Melanocyte of skin (primary cell): ENCODE measurements at places on chromosomes 6 and 20. TPM values are rescaled to one million over a fixed set of nuclear protein-coding genes. Genes with fewer than 3 reads are reported as not detected.

SASH1 gene
- 44.0 and 48.2 TPM in 2 replicates for total RNA-seq

LHFPL5 gene
- total RNA-seq = not detected in 2 replicates

HLA-F gene
- 104 and 226 TPM in 2 replicates for total RNA-seq

ACTL10 gene
- 2.3 and 2.9 TPM in 2 replicates for total RNA-seq

PNLDC1 gene
- not detected in 2 replicates for total RNA-seq

TRAPPC3L gene
- under 0.01 TPM in 1 of 2 replicates, not detected in the other for total RNA-seq

BPIFA1 gene
- not detected in 2 replicates for total RNA-seq

SPATS1 gene
- 0.31 TPM in 1 of 2 replicates, not detected in the other for total RNA-seq

SULF2 gene
- total RNA-seq = 7.2 and 31.0 TPM in 2 replicates

C6orf15 gene
- not detected in 2 replicates for total RNA-seq

BAK1 gene
- 21.0 and 24.0 TPM in 2 replicates for total RNA-seq

CCM2L gene
- not detected in 2 replicates for total RNA-seq

TMEM181 gene
- 48.3 and 70.8 TPM in 2 replicates for total RNA-seq

SLC35D3 gene
- total RNA-seq = not detected in 2 replicates

BPIFB1 gene
- total RNA-seq = not detected in 2 replicates

HLA-DMB gene
- total RNA-seq = 4.6 and 9.7 TPM in 2 replicates

LRRN4 gene
- not detected in 2 replicates for total RNA-seq

CCN5 gene
- 0.62 and 1.3 TPM in 2 replicates for total RNA-seq

OXT gene
- not detected in 2 replicates for total RNA-seq

SLC22A7 gene
- not detected in 2 replicates for total RNA-seq

SPAG4 gene
- total RNA-seq = 2.8 and 4.7 TPM in 2 replicates

C2 gene
- total RNA-seq = 2.4 and 4.7 TPM in 2 replicates

SFT2D1 gene
- total RNA-seq = 57.6 and 66.6 TPM in 2 replicates

NKX2-2 gene
- total RNA-seq = not detected in 2 replicates

REPS1 gene
- total RNA-seq = 38.9 and 49.6 TPM in 2 replicates

NRSN1 gene
- total RNA-seq = not detected in 2 replicates

PHACTR3 gene
- under 0.01 and 0.36 TPM in 2 replicates for total RNA-seq

LAMA5 gene
- 2.0 and 4.0 TPM in 2 replicates for total RNA-seq

MOXD1 gene
- 18.9 and 37.9 TPM in 2 replicates for total RNA-seq

DNMT3B gene
- total RNA-seq = 1.2 and 2.7 TPM in 2 replicates

PNISR gene
- total RNA-seq = 48.0 and 79.0 TPM in 2 replicates

SIRPB2 gene
- total RNA-seq = not detected in 2 replicates

C6orf118 gene
- not detected in 2 replicates for total RNA-seq

HFE gene
- 9.1 and 12.4 TPM in 2 replicates for total RNA-seq

XKR7 gene
- total RNA-seq = not detected in 2 replicates

LY86 gene
- total RNA-seq = not detected in 2 replicates

SIRPD gene
- not detected in 2 replicates for total RNA-seq

TCF19 gene
- 18.5 and 23.6 TPM in 2 replicates for total RNA-seq

MRAP2 gene
- 4.0 TPM in 2 replicates for total RNA-seq

ZNF165 gene
- 0.31 and 0.67 TPM in 2 replicates for total RNA-seq

PRRC2A gene
- 68.5 and 75.2 TPM in 2 replicates for total RNA-seq

IL17F gene
- not detected in 2 replicates for total RNA-seq

GPR6 gene
- not detected in 2 replicates for total RNA-seq

C6orf132 gene
- 0.34 TPM in 1 of 2 replicates, not detected in the other for total RNA-seq

ANGPT4 gene
- total RNA-seq = under 0.01 TPM in 1 of 2 replicates, not detected in the other

LPA gene
- not detected in 2 replicates for total RNA-seq

VSX1 gene
- total RNA-seq = not detected in 2 replicates

BPIFA2 gene
- not detected in 2 replicates for total RNA-seq

DEFB132 gene
- not detected in 2 replicates for total RNA-seq

OPRM1 gene
- total RNA-seq = not detected in 2 replicates

TRIM40 gene
- not detected in 2 replicates for total RNA-seq

PAK5 gene
- not detected in 2 replicates for total RNA-seq

C6orf58 gene
- total RNA-seq = 2.2 and 3.8 TPM in 2 replicates

EFCAB8 gene
- total RNA-seq = 1.1 TPM in 1 of 2 replicates, not detected in the other

PDYN gene
- not detected in 2 replicates for total RNA-seq

TCEA2 gene
- 13.1 and 14.2 TPM in 2 replicates for total RNA-seq

LAMA2 gene
- total RNA-seq = under 0.01 and 1.5 TPM in 2 replicates

TAB2 gene
- 21.4 and 26.5 TPM in 2 replicates for total RNA-seq
